Activated T-cell treated with anti-CD3 and anti-CD28 coated beads, Interleukin-2, amount 50 U/mL, for 72 hours (primary cell): ENCODE measurements at places on chromosomes 4 and X.

DNA sequence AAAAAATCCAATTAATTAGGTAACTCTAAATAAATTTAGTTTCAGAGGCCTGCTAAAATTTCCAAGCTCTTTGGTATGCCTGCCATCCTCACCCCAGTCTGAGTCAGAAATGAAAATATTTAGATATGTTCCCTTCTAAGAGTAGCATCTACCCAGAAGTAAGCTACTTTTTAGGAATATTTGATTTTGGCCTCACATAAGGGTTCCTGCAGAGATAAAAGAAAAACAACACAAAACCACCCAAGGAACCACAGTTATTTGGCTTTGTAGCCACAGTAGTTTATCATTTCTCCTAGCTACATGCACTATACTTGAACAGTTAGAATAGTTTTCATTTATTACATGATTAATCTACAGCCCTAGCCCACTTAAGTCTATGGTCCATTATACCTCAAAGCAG lies 192.6 kb upstream of the FAM241A start:
- no peak for DNase-seq

- DNase-seq: no peak
Observed at GRCh38 chr4:44679060-44679459, 840 bp downstream of the GUF1 start.

GRCh38 chrX:45208121-45208856 lies 7.6 kb upstream of the DIPK2B start:
- no peak for DNase-seq

DNA sequence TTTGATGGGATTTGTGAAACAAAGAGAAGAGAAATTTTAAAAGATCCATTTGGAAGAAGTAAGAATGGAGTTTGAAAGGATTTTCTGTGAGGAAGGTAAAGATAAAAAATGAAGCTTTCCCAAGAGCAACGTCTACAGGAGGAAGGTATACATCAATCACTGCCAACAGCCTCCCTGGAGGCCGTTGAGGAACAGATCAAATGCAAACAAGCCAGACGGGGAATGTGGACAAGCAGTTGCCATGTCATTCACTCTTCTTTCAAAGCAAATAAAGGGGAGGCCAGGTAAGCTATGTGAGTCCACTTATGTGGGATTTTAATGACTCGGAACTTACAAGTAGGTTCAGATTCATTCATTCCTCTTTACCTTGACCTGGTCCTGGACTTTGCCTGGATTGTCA lies 1020.5 kb upstream of the AGA start:
- no peak for DNase-seq

DNA sequence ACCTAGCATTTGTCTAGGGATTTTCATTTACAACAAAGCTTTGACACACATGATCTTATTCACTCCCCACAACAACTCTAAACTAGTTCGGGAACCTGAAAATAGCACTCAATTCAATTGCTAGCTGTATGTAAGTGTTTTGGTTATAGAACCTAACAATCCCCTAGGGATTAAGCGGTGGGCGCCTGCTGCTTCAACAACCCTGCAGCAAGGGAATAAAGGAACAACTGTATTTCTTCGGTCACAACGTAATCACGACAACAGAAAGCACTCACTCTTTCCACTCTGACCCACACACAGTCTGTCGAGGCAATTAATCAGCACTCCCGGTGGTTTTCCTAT lies 674 bp upstream of the DIAPH2 start:
- DNase-seq: no peak

DNA sequence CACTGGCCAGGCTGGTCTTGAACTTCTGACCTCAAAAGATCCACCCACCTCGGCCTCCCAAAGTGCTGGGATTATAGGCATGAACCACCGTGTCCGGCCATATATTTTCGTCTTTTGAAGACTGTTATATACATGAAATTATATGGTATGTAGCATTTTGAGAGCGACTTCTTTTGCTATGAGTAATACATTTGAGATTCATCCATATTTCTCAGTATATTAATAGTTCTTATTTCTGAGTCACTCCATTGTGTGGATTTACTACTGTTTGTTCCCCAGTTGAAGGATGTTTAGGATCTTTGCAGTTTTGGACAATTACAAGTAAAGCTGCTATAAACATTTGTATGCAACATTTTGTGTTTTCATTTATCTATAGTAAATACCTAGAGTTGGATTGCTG lies 34.9 kb downstream of the GNL3L start:
- no peak for DNase-seq

- DNase-seq: no peak
Observed at GRCh38 chr4:125111323-125111722, 203.4 kb upstream of the FAT4 start.

- no peak for DNase-seq
Observed at GRCh38 chr4:47483745-47484144, 1.3 kb upstream of the ATP10D start.
